CD4-positive, alpha-beta T cell treated with Interleukin-6 for 4 hours (primary cell): ENCODE measurements at places on chromosomes 7 and 10.

DNA sequence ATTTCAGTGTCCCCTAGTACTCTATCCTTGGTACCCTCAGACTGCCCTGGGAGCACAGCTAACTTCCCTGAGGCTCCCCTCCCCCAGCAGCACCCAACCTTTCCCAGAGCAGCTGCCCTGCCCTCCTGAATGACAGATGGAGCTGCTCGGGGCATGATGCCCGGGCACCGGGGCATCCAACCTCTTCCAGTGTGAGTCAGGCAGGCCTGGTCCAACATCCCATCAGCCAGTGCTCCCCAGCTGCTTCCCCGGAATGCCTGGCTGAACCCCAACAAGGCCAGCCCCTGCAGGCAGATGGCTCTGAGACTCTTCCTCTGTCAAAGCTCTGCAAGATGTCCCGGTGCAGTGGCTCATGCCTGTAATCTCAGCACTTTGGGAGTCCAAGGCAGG is 11.9 kb upstream of the TSPAN15 start:
- no peak for DNase-seq

- DNase-seq = no peak
These were observed 62.7 kb downstream of the ENTPD1 start for GRCh38 chr10:95818668-95819067.

DNA sequence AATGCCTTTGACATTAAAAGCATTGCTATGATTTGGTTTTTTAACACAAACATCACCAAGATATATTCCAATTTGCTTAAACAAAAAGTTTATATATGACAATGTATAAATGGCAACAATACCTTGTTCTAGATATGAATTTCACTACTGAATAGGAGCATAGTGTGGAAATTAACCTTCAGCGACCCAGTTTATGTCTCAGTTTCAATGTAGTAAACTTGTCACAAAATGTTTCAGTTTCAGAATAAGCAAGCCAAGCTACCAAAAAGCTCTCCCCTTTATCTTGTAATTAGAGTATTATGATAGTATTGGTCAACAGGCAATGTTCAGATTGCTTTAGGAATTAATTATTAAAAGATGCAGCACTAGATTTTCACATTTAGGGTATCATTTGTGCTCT is 99.6 kb upstream of the PCDH15 start:
- DNase-seq = no peak

DNA sequence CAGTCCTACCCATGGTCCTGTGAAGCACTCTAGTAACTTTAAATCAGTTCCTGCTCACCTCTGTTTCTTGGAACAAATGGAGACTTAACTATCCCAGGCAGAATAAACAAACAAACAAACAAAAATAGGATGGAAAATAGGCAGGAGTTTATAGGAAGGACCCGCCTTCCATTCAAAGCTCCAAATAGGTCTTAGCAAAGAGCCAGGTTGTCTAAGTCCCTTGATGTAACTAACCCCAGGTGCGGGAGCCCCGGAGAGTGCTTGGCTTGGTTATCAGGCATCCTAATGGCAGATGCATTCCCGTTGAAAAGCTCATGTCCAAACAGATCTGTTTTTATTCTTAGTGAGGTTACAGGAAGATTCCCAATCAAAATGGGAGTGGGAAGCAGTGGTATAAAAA is 2.2 kb downstream of the IFIT2 start:
- DNase-seq = no peak

DNA sequence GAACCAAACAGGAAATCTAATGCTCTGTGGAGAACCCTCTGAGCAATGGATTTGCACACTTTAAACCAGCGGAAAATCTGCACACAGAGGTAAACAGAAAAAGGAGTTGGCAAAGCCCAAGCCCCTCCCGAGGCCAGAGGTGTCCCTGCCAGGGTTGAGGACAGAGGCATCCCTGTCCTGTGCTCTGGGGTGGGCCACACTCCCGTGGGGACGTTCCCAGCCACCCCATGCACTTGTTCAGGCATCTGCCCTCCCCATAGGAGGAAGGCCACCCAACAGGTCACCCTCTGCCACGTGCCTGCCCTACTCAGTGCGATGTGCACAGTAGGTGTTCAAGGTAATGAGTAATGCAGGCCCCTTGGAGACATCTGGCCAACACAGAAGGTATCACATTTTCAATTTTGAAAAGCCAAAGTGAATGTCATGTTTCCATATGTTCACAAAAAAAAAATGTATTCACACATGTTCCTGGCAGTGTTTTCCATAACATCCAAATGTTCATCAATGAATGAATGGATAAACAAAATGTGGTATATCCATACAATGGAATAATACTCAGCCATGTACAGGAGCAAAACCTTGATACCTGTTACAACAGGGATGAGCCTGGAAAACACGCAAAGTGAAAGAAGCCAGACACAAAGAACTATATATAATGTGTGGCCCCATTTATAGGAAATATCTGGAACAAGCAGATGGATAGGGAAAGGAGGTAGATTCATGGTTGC is 108.1 kb downstream of the EBF3 start:
- DNase-seq = no peak

DNA sequence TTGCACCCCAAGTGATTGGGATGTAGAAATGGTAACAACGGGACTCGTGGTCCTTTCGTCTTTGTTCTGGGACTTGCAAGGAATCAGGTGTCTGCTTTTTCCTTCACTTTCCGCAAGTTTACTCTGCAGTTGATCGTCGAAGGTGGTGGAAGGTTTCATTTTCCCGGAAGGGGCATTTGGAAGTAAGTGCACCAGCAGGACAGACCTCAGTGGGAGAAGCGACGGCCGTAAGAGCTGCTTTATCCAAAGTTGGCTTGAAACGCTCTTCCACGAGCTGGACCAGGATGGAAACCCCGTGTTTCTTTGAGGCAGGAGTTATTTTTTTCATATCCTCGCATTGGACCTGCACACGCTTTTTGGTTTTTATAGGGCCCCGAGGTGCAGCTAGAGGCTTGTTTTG is 1.2 kb downstream of the BRI3 start:
- DNase-seq = no peak

GRCh38 chr10:17212802-17213221 is 11.3 kb upstream of the TRDMT1 start:
- no peak for DNase-seq

GRCh38 chr7:23196306-23196705 is 14.5 kb downstream of the NUP42 start:
- no peak for DNase-seq

DNA sequence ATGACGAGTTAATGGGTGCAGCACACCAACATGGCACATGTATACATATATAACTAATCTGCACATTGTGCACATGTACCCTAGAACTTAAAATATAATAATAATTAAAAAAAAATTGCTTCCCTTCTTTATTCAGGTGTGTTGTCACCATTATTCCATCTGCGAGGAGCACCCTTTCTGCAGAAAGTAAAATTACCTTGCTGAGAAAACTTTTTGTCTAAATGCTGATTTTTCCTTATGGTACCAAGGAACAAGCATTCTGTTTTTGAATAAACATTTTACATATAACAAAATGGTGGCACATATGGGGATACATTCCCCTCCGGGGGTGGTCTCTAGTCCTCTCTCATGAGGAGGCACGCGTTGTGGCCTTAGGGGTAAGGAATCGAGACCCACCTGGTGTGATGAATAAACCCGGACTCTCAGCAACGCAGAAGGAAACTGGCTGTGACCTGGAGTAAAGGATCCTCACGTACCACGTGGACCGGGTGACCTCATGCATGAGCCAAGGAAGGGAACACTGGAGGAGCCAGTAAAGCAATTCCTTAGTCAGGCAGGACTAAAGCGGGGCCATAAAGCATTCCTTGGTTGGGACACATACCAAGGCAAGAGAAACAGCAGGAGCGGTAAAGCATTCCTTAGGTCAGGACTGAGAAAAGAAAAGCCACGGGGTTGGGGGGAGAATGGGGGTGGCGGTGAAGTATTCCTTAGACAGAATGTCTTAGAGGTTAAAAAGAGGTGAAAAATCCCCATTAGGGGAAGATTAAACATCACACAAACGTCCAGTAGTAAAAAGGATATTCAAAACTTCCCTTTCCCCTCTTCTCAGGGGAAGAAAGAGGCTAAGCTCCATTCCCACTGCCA is 20.8 kb upstream of the OPTN start:
- no peak for DNase-seq

- DNase-seq = no peak
These were observed 139.2 kb upstream of the TMEM168 start for GRCh38 chr7:112929421-112929820.

GRCh38 chr10:31929261-31930022 is 811 bp upstream of the ARHGAP12 start:
- DNase-seq = peak; percentile 32

- peak; percentile 80 for DNase-seq
These were observed at the start of gene ZNF467 for GRCh38 chr7:149773446-149774236. Gene ZNF467 (minus strand): TSS chr7:149773588. CDS start chr7:149771032, 2,556 bp downstream.

- no peak for DNase-seq
These were observed 326.3 kb upstream of the DGKB start for GRCh38 chr7:15228831-15229230.

- no peak for DNase-seq
These were observed 10.4 kb downstream of the PDZD7 start for GRCh38 chr10:101020427-101021075.

DNA sequence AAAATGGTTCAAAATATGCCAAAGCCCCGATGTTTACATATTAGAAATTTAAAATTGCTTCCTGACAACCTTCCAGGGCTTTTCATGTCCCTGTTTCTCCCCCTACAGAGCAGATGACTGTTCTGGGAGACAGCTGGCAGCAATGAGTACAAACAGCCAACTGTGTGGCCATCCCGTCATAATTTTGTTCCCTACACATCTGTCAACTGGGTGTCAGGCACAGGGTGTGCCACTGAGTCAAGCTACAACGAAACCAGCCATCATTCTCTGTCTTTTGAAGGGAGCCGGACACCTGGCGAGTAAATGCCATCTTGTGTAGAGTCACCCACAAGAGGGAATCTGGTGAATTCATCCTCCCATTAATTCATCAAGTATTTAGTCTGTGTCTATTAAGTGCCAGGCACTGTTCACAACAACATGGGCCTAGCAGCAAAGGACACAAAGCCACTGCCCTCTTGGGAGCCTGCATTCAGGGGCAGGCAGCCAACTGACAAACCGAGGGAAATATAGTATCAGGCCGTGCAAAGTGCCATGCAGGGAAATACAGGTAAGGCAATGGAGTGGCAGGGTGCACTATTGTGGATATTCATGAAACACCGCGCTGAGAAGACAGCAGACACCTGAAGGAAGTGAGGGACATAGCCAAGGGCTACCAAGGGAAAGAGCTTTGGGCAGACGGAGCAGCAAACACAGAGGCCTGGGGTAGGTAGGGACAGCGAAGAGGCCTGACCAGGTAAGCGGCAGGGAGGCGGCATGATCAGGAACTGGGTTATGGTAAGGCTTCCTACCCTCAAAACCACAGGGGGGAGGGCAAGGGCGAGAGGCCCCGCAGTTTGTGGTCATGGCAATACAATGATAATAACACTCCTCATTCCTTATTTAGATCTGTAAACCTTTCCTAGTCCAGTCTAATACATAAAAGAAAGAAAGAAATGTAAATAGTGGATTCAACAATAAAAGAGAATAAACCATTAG is 213.6 kb downstream of the FAM107B start:
- peak; percentile 48 for DNase-seq

DNA sequence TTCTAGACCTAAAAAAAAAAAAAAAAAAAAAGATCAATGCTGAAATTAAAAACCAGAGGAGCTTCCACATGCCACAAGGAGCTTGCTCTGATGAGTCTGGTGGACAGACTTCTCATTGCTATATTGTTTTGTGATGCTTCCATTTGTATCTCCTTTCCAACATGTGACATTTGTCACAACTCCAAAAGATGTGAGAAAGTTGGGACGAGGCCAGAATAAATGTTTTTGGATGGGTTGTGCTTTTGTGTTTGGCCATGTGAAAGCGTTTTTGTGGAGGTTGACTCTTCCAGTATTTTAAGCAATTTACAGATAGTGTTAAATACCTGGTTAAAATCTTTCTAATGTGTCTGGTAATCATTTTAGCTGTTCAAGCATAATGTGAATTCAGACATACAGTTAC is 280.1 kb downstream of the SKAP2 start:
- no peak for DNase-seq

DNA sequence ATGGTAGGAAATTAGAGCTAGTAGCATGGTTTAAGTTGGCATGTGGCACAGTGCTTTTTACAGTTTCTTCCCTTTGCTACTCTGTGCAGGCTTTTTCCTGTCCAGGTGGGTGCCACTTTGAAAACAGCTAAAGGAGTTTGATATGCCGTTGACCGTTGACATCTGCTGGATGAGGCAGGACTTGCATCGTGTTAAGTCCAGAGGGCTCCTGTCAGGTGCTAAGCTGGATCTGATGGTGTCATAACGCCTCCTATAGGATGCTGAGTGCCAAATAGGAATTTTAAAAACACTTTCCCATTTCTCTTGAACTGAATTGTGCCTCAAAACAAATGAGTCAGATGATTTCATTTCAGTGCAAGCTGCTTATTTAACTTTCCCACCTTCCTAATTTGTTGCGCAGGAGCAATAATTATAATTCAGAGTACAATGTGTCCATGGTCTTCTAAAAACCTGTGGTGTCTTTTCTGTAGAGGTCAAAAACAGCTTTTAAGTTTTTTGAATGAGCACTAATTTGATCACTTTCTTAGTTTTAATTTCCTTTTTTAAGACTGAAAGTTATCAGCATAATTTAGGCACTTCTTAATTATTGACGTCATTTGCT is 178.3 kb downstream of the CDCA7L start:
- DNase-seq = peak; percentile 2

GRCh38 chr7:66539902-66540375 is 88.7 kb upstream of the KCTD7 start:
- DNase-seq = no peak

DNA sequence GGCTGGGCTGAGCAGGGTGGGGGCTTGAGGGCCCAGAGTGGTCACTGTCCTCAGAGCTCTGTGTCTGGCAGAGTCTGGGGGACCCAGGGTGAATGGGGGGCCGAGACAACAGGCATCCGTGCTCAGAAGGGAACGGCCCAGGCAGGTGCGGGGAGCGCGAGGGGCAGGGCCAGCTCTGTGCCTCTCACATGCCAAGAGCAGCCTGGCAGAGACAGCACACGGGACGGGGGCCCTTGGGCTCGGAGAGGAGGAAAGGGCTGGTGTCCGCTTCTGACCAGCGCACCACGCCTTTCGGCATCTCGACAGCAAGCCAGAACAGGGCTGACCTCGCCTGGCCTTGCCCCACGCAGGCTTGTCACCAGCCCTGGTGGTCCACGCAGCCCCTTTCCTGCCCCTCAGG is 13.4 kb downstream of the AMZ1 start:
- no peak for DNase-seq

GRCh38 chr7:5597772-5598171 is 174.1 kb upstream of the TNRC18 start:
- no peak for DNase-seq
